ENCODE measurements at places on chromosomes 7 and 10. TPM values are rescaled to one million over a fixed set of nuclear protein-coding genes. Genes with fewer than 3 reads are reported as not detected.

GRCh38 chr7:11252011-11252607, 278.4 kb downstream of the PHF14 start:
- DNase-seq: no peak

DNA sequence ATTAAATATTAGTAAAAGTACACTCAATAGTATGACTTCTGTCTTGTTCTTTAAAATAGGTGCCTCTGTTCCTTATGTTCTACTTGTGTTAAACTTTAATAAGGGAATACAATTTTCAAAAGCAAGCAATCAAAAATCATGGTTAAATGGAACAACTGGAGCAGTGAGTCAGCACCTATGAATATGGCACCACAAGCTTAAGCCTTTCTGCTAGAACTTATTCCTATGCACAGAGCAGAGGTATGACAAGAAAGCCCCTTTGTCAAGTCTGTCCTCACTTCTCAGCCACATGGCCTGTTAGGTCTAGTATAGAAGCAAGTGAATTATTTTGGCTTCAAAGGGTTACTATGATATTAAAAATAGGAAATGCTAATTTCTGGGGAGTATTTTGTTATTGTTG, 29.8 kb downstream of the FAM13C start:
- DNase-seq: no peak

The ADAM8 gene
- 7.2 TPM for total RNA-seq

The GPR141 gene
- total RNA-seq: 1.8 TPM

DNA sequence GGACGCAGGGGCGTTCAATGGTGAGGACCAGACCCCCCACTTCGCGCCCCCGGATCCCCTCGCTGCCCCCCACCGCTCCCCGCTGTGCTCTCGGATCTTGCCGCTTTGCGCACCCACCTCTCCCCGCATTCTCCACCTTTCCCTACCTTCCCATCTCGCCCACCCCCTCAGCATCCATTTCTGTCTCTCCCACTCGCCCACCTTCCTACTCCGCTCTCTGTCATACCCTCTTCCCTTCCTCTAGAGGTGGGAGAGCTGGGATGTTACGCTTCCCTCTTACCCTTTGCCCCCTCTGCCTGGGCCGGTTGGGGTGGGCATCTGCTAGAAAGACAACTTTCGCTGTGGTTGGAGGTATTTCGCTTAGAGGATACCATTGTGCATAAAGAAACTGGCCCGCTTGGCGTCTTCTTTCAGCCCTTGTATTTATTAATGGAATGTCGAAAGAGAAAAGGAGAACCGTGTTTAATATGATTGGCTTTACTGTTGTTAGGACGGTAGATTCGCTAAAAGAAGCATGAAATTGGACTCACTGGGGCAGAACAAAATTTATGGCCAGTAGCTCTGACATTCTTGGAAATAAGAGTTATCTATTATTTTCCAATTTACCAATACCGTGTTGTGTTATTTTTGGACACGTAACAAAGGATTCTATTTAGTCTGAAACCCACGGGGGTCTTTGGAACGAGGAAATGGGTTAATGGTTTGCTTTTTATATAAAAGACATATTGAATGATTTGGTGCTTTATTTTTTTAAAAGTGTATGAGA, 873 bp downstream of the PRKAR2B start:
- peak; percentile 15 for DNase-seq

DNA sequence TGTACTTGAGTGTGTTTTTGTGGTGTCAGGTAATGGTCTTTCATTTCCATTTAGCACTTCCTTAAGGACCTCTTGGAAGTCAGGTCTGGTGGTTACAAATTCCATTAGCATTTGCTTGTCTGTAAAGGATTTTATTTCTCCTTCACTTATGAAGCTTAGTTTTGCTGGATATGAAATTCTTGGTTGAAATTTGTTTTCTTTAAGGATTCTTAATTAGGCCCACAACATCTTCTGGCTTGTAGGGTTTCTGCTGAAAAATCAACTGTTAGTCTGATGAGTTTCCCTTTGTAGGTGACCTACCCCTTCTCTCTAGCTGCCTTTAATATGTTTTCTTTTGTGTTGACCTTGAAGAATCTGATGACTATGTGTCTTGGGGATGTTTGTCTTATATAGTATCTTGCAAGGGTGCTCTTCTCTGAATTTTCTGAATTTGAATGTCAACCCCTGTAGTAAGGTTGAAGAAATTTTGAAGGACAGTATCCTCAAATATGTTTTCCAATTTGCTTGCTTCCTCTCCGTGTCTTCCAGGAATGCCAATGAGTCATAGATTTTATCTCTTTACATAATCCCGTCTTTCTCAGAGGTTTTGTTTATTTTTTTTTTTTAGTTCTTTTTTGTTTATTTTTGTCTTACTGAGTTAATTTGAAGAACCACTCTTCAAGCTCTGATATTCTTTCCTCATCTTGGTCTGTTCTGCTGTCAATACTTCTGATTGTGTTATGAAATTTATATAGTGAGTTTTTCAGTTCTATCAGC, 70.2 kb downstream of the SLC39A12 start:
- no peak for DNase-seq

DNA sequence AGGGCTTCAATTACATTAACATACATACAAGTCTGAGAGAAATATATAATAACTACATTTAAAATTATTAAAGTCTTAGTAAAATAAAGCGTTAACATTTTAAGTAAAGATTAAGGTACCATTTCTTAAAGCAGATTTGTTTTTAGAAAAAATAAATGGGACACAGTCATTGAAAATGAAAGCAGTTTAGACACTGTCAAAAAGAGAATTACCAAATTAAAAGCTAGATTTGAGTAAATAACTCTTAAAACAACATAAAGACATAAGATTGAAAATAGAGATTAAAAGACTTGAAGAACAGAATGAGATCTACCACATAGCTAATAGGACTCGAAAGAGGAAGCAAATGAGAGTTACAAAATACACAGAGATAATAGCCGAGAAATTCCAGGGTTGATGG, 562.2 kb upstream of the FOXK1 start:
- DNase-seq: no peak

- DNase-seq: no peak
These were observed 4.9 kb upstream of the NKX2-3 start for GRCh38 chr10:99527526-99528493.

- no peak for DNase-seq
These were observed 123.1 kb downstream of the NRBF2 start for GRCh38 chr10:63256009-63256773.

DNA sequence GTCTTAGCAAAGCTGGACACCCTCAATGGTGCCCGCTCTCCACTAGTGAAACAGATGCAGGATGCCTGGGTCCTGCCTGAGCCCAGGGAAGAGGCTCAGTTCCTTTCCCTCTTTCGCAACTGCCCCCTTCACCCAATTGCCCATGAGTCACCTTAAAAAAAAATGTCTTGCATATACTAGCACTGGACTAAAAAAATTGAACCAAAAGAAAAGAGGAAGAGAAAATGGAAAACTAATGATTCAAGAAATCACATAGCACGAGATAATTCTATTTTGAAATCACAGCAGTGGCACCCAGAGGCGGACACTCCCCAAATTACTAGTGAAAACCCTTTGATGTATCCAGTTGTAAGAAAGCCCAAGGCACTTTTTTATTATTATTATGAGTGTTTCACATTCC, 972.5 kb downstream of the LRMDA start:
- DNase-seq: no peak

GRCh38 chr7:81361769-81362312, 408.0 kb downstream of the HGF start:
- no peak for DNase-seq
